Activated naive CD4-positive, alpha-beta T cell (primary cell): ENCODE measurements at places on chromosomes 1 and 21.

GRCh38 chr21:31537872-31538576, 121.5 kb upstream of the SOD1 start:
- no peak for DNase-seq

DNA sequence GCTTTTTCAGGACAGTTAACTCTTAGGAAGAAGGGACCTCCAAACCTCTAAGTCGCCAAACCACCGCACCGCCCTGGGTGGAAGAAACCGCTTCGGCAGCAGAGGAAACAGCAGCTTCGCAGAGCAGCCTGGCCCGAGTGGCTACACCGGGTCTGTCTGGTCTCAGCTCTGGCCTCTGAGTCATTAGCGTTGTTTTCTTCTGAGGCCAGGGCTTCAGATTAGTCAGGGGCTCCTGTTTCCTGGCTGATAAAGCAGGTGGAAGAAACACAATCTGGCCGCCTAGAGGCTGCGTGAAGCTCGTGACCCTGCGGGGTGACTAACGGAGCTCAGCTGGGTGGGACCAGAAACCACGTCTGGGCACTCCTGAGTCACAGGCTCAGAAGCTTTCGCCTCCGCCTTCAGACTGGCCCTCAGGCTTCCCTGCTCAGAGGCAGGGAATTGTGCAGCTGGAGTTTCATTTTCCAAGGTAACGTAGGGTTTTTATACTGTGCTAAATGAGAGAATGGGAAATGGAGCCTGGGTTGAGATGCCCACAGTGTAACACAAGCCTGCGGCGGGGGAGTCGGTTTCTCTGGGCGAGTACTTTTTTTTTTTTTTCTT, 44.9 kb downstream of the CHAF1B start:
- DNase-seq = peak; percentile 46

GRCh38 chr1:171852272-171852671, 11.0 kb downstream of the DNM3 start:
- DNase-seq = no peak

DNA sequence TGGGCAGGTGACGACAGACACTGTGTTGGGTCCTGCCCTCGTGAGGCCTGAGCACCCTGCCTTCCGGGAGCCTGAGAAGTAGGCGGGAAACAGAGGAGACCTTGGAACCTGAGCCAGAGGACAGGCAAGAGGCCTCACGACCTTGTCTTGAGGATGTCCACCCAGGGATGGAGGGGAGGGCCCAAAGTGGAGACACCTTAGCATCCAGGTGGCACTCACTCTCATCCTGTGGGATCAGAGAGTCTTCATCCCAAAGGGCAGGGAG, 347.2 kb downstream of the NPHP4 start:
- DNase-seq = no peak

DNA sequence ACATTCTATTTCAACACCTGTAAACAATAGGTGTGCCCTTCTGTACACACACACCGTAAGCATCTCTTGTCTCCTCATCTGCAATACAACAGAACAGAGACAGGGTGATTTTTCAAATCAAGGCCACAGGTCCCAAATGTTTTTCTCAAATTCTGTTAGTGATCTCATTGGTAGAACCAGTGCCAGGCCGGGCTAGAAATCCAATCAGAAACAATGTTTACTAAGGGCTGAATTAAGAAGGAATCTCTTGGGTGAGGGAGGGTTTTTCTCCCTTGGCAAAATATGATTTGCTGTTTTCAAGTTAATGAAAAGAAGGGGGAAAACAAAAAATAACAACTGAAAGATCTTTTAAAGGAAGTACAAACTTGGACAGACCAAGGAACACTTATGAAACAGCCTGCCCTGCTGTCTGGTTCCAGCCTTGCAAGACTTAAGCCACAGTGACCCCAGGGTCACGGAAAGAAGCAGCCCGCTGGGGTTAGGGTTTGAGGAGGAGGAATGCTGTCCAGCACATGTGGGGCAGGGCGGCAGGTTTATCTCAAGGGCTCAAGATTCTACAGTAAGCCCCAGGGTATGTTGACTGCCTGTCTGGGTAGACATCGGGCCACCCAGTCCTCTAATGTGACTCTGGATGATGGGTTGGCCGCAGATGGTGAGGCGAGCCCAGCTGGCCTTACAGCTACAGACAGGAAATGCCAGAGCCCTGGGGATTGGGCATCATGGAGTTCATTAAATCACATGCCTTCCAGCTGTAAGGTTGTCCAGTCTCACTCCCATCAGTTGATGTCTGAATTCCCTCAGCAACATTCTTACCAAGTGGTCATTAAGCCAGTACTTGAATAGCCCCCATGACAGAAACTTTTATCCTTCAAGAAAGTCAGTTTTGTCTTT, 73.3 kb upstream of the SLC44A3 start:
- DNase-seq = no peak
